ENCODE measurements at places on chromosomes 7 and 10.

GRCh38 chr7:113083132-113083815, 3.4 kb downstream of the GPR85 start:
- no peak for DNase-seq

- no peak for DNase-seq
Measured at GRCh38 chr10:79942261-79943185, 6.4 kb downstream of the SFTPD start.

- no peak for DNase-seq
Measured at GRCh38 chr10:117743509-117743908, 201.0 kb downstream of the EMX2 start.

DNA sequence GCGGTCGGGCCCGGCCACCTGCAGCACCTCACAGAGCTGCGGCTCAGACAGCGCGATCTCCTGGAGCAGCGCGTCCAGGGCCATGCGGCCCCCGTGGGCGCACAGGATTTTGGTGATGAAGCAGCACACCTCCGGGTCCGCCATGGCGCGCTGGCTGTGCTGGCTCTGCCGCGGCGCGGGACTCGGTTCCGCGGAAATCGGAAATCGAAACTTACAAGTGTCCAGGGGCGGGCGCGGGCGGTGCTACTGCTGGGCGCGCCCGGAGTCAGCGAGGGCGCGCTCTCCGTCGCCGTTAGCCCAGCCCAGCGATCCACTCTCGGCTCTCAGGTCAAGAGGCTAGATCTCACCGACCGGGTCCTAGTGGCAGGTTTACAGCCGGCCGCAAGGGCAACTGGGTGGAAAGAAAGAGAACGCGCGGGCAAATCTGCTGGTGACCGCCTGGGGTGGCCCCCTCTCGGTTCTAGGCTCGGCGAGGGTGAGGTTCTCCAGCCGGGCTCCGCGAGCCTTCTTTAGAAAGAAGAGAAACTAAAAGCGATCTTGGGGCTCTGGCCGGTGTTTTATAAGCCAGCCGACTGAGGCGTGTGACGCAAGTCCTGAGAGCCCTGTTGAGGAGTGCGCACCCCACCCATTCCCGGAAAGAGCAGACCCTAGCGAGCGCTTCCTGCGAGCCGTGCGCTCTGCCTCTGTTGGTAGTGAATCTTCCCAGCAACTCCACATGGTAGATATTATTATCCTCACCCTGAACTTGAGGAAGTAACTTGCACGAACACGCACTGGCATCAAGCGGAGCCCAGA, at the start of gene ZC3HAV1:
ZC3HAV1 (minus strand) TSS at position 533 of the 795 bp plus-strand sequence; CDS start at position 144, 389 bp downstream.
- peak; percentile 81 for DNase-seq

GRCh38 chr7:6416516-6417145, 31.1 kb downstream of the DAGLB start:
- no peak for DNase-seq

GRCh38 chr7:26369593-26369992, 77.9 kb downstream of the SNX10 start:
- no peak for DNase-seq

- DNase-seq = no peak
Measured at GRCh38 chr7:94394437-94395140, at the start of gene COL1A2. TSS of gene COL1A2 (plus strand) at chr7:94394895. CDS start at chr7:94395032, 137 bp downstream.

DNA sequence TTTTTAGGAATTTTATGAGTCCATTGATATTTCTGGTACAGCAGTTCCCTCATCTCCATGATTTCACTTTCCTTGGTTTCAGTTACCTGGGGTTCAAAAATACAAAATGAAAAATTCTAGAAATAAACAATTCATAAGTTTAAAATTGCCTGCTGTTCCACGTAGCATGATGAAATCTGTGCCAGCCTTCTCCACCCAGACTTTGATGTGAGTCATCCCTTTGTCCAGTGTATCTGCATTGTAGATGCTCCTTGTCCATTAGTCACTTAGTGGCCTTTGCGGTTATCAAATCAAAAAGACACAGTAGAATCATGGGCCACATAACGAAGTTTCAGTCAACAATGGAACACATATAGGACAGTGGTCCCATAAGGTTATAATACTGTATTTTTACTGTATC, 286.9 kb downstream of the PTEN start:
- no peak for DNase-seq

GRCh38 chr7:816751-817671, 15.3 kb upstream of the SUN1 start:
- no peak for DNase-seq

DNA sequence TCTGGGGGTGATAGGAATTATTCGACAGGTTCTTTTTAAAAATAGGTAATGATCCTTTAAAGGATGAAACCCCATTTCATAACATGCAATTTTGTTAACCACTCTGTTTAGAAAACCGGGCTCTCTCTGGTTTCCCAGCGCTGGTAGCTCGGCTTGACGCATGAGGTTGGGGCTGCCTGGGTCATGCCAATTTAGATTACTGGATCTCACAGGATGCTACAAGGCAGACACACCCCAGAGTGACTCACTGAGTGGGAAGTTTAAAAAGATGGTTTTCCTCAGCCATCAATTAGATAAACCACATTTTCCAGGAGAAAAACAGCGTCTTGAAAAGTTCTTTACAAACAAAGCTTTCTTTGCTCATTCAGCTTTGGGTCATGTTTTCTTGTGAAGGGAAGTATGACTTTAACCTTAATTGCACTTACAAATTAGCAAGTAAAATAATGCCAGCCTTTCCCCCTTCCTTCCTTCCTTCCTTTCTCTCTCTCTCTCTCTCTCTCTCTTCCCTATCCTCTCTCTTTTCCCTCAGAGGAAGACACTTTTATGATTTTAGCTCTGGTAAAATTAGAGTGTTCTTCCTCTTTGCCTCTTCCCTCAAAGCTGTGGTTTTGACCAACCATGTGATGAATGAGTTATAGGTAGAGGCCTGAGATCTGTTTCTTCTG, 99.8 kb downstream of the EPDR1 start:
- no peak for DNase-seq

DNA sequence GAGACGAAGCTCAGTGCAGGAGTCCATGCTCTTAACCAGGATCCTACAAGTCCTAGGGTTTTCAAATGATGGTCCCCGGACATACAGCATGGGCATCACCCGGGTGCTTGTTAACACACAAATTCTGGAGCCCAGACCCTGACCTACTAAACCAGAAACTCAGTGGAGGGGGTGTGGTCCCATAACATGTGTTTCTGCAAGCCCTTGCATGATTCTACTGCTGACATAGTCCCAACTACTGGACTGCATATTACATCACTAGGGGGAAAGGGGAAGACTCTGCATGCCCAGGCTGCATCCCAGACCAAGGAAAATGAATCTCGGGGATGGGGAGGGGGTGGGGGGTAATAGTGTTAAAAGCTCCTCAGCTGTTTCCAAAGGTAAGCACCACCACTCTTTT, 40.3 kb downstream of the GRB10 start:
- DNase-seq = no peak

DNA sequence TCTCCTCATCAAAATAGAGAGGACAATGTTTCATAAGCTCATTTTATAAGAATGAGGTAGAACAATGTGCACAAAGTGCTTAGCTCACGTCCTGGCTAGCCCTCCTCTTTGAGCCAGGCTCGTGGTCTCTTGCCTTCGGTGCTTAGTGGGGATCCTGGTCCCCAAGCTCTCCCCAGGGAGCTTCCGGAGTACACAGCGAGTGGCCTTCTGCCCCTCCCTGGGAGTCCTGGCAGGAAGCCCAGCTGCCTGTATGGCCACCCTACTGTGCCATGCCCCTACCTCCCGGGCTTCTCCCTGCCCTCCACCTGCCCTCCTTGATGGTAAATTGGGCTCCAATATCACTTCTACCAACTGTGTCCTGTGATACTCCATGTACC, 868 bp downstream of the MYO1G start:
- no peak for DNase-seq

DNA sequence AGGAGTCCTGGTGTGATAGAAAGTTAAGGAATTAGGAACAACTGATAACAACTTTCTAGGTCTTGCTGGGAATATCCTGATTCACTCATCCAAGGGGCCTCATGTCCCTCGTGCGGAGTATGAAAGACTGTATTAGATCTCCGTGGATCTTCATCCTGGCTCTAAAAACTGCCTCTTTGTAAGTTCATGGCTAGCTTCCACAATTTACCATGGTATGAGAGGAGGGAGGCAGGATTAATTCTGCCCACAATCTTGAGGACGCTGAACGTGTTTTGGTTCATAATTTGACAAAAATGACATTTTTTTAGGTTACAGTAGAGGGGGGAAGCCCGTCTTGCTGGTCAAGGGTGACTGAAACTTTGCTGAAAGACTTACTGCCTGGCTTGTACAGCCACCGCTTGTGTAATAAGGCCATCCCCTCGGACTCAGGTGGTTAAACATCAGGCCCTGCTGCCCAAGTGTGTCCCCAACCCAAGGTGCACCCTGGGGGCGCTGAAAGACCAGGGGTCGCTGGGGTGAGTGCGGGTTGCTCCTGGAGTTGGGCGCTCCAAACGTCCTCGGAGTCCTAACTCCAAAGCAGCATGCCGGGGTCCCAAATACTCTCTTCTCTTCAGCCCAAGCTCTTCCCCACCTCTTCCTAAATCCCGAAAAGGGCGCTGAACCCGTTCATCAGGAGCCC, 733 bp downstream of the HIBADH start:
- DNase-seq = no peak

GRCh38 chr10:123904834-123905409, 13.3 kb upstream of the CPXM2 start:
- no peak for DNase-seq

DNA sequence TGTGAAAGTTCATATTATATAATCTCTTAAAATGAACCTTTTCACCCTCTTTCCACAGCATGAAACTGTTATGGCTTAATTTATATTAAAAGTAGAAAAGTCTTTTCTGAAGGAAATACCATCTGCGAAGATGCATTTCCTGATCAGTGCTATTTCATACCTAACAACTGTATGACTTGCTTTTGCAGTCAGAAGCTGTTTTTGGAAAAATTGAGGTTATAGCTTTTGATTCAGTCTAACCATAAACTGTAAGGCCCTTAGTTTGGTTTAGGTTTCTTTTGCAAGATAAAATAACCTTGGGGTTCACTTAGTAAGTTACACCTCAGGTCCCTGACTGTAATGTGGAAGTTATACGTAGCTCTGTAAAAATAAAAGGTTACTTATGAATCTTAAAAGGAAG, 22.7 kb upstream of the PARP12 start:
- DNase-seq = no peak

DNA sequence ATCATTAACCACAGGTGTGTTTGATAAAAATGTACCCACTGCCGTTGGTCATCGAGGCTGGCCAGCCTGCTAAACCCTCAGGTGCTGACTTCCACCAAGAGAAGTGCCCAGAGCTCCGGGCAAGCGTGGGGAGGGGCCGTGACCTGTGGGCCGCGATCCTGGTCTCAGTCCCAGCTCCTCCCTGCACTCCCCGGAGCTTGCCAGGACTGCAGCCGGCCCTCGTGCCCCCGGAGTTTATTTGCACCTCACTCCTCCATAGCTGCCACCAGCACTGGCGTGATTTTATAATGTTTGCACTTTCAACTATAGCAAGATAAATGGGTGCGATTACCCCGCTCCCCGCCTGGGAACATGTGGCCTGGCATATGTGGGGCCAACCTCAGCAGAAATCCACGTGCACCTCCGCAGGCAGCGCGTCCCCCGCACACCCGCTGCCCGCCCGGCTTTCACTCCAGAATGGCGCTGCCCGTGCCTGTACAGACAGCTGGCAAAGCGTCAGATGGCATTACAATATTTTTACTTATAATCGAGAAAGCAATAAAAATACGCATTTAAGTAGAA, 30.8 kb downstream of the UNCX start:
- DNase-seq = no peak

DNA sequence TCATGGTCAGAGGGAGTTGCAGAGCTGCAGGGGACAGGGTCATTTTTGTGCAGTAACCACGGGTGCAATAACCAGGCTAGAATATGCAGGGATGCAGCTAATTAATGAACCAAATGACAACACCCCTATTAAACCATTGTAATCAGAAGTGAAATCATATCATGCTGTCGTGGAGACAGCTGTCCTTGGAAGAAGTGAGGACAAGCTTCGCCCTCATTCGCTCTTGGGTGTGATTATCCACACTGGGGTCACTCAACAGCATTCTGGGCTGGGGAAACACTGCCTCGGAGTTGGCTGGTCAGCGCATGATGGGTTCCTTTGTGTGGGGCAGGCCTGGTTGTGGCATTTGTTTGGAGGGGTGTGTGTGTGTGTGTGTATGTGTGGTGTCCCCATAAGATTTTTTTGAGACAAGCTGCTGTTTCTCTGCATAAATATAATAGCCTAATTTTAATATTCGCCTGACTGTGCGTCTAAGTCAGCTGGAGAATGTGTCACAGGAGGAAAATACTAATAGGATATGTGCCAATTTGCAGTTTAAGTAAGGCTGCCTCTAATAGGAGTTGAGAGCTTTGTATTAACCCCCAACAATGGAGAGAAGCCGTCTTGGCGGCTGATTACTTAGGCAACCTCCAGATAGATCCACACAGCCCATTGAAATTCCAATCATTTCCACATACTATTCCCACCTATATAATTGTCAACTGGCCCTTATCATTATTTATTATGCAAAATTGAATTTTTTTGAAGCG, 149.4 kb downstream of the DNAJB6 start:
- no peak for DNase-seq

DNA sequence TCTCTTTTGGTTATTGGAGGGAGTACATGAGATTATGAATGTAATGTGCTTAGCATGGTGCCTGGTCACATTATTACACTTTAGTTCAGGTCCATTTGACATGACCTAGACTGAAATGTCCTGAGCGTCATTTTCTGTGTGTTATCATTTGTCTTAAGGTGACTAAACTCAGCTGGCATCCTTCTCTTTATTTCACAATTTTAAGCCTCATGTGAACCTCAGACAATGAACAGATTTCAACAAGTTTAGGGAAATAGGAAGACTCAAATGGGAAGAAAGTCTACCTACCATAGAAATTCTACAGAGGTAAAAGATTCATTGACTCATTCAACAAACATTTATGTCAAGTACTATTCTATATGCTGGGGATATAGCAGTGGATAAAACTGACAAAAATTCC, 70.2 kb upstream of the EXOC6 start:
- no peak for DNase-seq

GRCh38 chr10:61390851-61391250, 62.3 kb downstream of the TMEM26 start:
- DNase-seq = no peak

DNA sequence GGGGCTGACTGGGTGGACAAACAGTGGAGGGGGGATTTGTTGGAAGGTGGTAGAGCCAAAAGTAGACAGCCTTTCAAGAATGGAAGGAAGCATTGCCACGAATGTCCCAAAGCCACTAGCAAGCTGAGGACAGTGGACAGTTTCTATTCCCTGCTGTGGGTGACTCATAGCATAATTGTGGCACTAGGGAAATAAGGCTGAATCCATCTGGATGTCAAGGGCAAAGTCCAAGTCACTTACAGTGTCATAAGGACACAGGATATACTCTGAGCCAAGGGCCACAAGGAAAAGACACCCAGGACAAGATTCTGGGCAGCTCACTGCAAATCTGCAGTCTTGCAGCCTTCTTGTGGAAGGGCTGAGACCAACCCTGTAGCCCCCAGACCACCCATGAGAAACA, 79.7 kb downstream of the FRMPD2 start:
- no peak for DNase-seq

Data from stimulated activated CD8-positive, alpha-beta memory T cell treated with anti-CD3 and anti-CD28 coated beads, Interleukin-4, amount 100 ng/mL, for 1 hour (primary cell).